ENCODE measurements at places on chromosomes 16 and 17. TPM values are rescaled to one million over a fixed set of nuclear protein-coding genes. Genes with fewer than 3 reads are reported as not detected.
A peak's percentile ranks its signal among the peaks of the same experiment; 100 is the strongest.

Gene INCA1
- total RNA-seq = 0.23 TPM

Gene CHAD
- not detected for total RNA-seq

Gene KCNJ12
- total RNA-seq = 2.8 TPM

Gene CCDC200
- not detected for total RNA-seq

DNA sequence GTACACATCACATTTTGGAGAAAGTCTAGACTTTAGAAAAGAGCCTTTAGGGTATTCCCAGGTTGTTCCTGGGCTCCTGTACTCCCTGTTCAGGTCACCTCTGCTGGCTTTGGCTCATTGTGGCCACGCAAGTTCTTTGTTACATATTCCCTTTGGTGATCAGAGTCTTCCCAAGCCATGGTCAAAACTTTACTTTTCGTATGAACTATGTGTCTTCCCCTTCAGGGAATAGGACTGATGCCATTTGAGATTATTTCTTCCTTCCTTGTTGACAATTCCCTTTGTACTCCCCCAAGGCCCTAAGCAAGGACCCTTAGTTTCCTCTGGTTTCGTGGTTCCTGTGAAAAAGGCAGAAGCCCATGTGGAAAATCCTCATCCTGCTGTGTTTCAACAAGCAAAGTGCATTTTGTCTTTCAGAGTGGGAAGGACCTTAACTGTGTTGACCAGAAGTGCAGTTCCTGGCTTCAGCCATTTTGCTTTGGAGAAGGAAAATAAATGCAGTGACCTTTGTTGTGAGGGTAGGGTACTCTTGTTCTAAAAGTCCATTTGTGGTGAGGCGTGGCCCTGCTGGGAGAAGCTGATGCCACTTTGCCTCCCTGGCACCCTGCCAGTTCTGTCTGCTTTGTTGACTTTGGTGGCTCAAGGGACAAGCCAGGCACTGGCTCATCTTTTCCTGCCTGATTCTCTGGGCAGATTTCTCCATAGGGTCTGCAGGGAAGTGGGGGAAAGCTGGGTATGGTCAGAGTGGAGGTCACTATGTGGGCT, 55.1 kb downstream of the ZNRF1 start:
- DNase-seq = peak; percentile 22

- DNase-seq = no peak
Measured at GRCh38 chr16:5069048-5069447, 2.6 kb upstream of the ALG1 start.

DNA sequence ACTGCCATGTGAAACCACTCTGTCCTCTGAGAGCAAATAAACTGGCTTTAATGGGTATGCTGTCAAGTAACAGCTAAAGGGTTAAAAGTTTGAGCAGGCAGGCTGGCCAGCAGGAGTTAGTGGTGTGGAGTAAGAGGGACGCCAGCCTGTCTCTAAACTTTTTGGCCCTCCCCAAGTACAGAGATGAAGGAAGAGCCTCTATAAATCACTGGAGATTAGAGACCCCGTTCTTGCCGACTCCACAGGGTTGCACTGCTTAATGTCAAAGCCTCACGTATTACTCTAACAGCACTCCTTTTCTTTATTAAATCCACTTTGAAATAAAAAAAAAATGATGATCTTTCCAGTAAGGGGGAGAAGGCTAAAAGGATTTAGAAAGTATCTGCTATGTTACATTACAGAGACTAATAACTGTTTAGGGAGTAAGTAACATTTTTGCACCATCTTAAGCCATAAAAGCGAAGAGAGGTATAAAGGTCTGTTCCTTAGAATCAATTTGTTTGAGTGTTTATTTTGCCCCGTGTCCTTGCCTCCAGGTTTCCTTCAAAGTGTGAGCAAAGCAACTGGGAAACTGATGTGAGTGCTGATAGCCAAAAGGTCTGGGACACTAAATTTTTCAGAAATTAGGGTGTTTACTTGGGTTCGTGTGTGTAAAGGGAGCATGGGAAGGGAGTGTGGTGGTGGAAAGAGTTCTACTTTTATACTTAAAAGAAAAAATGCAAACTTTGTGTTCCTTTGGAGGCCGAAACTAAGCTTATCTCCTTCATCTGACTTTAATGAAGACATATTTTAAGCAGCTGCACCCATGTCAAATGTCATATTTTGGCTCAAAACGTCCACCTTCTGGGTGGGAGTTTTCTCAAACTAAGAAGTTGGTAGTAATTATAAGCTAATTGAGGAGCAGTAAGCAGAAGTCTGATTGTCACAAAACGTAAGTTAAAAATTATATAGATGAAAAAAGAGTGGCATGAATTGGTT, 109.9 kb upstream of the TBX2 start:
- DNase-seq = no peak

DNA sequence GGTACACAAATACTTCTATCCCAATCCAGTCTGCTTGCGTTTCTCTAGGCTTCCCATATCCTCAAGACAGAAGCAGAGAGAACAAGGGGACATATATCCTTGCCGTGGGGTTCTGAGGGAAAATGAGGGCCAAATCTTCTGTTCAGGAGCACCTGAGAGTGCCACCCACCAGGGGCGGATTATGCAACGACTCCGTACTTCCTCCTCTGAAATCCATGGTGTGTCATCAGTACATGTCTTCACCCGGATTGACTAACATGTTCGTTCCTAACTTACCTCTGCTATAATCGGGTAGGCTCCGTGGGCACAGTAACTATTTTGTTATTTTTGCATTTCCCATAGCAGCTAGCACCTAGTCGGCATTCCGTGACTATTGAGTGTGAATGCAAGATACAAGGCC, 7.8 kb upstream of the ZNF200 start:
- DNase-seq = no peak

DNA sequence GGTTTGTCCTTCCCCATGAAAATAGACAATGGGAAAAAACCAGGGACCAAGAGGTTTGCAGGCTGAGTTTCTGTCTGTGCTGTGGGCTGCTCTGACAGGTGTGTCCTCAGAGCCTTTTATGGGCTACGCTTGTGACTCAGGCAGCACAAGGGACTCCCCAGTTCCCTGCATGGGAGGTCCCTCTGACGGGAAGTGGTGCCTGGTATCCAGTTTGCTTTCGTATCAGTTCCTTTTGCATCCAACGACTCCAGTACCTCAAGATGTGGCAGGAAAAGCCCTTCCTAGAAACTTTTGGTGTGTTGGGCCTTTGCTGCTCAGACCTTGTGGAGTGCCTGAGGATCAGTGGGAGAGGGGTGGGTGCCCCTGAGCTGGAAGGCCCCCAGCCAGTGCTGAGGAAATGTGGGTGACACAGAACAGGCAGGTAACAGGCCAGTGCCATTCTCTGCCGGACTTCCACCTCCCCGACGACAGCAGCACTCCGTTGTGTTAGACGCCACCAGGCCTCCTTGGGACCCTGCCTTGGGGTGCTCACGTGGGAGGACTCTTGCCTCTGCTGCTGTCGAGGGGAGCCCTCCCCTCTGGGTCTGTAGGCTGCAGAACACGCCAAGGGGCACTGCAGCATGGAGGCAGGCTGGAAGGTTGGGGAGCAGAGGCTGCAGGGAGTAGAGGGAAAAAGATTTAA, 38.4 kb upstream of the IRF8 start:
- no peak for DNase-seq

DNA sequence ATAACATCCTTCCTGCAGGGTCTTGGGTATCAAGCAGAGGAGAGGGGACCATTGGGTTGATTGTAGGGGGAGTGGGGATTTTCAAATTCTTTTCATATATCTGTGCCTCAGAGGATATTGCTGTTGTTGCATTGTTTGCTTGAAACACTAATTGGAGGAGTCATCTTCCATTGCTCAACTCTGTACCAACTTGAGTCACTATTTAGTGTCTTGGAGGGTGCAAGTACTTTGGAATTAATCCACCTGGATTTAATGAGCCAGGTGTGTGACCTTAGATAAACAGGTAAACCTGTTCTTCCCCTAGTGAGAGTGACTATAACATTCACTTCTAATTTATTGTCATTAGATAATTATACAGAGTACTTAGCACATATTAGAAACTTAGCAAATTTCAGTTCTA, 151.3 kb upstream of the CNTNAP4 start:
- no peak for DNase-seq

- DNase-seq = peak; percentile 97
Measured at GRCh38 chr17:75876938-75877751, 1.2 kb downstream of the TRIM47 start.

GRCh38 chr16:28504707-28505404, 1.8 kb downstream of the IL27 start:
- DNase-seq = no peak

DNA sequence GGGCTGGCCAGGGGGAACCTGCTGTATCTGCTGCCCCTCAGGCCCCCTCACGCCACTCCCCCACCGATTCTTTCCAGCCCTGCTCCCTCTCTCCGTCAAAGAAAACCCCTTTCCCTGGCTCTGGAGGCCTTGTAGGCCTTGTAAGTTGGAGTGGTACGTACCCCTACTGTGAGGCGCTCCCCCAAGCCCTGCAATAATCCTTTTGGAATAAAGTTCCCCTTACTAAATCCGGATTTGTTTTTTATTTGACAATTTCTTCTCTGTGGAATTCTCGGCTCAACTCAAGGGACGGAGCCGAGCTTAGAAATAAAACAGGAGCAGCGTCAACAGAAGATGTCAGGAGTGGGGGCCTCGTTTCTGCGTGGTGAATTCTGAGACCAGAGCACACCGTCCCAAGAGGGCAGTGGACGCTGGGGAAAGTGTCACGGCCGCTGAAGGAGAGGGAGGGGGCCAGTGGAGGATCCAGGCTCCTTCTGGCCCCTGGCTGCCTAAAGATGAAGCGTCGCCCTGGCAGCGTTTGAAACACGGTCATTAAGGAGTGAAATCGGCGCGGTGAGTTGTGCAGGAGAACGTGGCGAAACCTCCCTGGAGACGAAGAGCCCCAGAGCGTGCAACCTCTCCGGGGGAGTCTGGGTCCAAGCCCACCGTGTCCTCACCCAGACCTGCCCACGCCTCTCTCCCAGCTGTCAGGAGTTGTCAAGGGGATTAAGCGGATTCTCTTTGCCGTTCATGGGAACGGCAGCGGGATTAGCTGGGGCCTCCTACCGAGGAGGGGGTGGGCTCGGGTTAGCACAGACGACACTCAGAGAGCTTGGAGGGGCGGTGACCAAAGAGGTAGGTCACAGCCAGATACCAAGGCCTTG, 47.0 kb downstream of the SLC7A5 start:
- DNase-seq = no peak

- DNase-seq = no peak
Measured at GRCh38 chr16:259814-260253, 15.9 kb downstream of the RGS11 start.

DNA sequence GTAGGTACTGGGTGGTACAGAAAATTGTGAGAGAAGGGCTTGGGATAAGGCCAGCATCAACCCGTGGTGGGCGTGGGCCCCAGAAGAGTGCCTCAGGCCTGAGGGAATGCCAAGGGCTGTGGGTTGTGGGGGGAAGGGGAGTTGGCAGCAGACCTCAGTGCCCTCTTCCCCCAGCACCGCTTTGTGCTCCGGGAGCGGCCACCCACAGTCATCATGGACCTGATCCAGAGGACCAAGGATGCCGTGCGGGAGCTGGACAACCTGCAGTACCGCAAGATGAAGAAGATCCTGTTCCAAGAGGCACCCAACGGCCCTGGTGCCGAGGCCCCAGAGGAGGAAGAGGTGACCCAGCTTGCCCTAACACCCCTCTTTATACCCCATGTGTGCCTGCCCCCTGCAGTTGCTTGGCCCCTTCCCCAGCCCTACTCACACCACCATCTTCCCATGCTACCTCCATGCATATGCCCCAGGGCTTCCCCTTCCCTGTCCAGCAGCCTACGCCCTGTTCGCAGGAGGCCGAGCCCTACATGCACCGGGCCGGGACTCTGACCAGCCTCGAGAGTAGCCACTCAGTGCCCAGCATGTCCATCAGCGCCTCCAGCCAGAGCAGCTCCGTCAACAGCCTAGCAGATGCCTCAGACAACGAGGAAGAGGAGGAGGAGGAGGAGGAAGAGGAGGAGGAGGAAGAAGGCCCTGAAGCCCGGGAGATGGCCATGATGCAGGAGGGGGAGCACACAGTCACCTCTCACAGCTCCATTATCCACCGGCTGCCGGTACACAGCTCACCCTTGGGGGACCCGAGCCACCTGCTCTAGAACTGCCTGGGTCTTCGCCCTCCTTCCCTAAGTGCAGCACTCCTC, 9.1 kb downstream of the TAOK2 start:
- no peak for DNase-seq

Measured in Daoy (cell line).